ENCODE measurements at places on chromosomes 16 and 17.

- DNase-seq = no peak
Observed at GRCh38 chr16:64870859-64871258, 251.0 kb downstream of the CDH11 start.

- no peak for DNase-seq
Observed at GRCh38 chr17:22600644-22601298, 908.4 kb downstream of the KCNJ18 start.

DNA sequence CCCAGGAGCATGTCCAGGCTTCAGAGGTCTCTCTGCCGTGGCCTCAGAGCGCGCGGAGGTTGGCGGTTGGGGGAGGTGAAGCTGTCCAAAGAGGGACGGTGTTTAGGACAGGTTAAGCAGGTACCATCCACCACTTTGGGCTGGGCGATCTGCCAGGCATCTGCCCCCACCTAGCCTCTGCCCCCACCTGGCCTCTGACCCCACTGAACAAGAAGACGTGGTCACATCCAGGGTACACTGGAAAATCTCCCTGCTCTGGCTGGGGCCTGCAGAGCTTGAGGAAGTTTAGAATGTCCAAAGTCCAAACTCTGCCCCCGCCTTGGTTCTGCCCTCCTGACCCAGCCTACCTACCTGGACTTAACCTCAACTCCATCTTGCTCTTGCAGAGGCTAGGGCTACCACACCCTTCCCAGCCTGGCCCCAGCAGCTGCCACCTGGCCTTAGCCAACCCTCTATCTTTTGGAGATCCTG lies 1.6 kb downstream of the ITGA3 start:
- DNase-seq = no peak

DNA sequence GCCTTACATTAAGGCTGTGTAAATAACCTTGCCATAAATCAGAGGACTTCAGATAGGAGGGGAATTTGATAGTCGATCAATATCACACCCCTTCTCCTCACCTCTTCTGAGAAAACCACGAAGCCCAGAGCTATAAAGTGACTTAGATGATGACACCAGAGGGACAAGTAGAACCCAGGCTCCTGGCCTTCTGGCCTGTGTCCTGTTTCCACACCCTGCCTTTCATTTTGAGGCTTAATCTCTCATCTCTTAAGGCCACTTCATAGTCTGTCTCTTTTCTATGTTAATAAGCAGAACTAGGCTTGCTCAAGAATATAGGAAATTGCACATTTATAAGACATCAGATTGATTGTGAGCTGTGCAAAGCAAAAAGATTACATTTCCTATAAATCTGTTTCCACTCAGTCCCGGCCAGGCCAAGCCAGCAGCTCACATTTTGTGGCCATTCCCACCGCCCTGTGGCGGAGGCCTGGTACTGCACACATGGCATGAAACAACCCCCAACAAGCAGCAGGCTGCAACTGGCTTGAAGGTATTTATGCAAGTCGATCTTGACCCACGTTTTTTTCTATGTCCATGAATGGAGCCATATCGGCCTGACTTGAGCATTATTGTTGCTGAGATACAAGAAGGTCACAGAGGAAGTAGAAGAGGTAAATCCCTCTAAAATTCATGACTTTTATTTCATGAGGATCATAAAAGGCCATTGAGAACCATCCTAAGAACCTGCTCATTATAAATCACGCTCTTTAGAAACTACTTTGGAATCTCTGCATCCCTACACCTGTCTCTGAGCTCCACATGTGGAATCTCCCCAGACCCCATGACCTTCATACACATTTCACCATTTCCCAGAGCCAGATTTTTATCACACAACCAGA lies 93.7 kb downstream of the PMP22 start:
- no peak for DNase-seq

DNA sequence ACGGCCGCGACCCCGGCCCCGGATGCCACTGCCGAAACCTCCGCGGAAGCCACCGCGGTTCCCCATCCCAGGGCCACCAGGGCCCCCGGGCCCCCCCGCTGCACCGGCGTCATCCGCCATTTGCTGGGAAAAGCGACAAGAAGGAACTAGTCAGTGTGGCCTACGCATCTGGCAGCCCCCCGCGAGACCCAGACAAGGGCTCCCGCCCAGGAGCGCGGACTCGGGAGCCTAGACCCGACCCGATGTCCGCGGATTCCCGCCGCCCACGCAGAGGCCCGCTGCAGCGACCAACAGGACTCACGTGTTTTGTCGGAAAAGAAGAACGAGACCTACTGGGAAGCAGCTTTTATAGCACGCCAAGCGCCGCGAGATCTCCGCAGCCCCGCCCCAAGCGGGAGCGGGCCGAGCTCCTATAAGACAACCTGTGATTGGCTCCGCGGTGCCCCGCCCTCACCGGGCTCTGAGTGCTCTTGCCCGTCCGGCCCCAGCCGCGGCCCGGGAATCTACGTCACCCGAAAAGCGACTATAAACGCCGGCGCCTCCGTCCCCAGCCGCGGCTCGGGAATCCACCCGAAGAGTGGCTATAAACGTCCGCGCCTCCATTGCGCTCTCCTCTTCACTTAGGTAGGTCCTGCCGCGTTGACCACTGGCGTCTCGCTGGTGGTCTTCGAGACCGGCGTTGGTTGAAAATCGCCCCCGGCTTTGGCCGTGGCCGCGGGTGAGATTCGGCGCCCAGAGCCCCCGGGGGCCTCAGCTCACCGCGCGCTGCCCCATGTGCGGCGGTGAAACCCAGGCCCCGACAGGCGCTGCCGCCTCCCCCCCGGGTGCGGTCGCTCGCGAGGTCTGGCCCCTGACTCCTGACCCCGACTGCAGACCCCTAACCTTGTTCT lies at the start of gene RPS2:
RPS2 (minus strand) TSS at position 321 of the 890 bp plus-strand sequence; CDS start at position 120, 201 bp downstream.
- peak; percentile 97 for DNase-seq

- DNase-seq = no peak
Observed at GRCh38 chr17:17661834-17662385, 19.3 kb upstream of the RAI1 start.

DNA sequence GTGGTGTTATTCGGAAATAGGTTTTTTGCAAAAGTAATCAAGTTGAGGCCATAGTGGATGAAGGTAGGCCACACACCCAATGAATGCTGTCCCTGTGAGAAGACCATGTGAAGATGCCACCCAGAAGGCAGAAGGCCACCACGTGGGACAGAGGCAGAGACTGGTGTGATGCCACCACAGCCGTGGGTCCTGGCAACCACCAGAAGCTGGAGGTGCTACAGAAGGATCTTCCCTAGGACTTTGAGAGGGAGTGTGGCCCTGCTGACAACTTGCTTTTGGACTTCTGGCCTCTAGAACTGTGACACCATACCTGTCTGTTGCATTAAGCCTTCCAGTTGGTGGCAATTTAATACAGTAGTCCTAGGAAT lies 49.3 kb downstream of the RMI2 start:
- DNase-seq = no peak

GRCh38 chr16:86167061-86167460 lies 268.1 kb downstream of the IRF8 start:
- DNase-seq = no peak

DNA sequence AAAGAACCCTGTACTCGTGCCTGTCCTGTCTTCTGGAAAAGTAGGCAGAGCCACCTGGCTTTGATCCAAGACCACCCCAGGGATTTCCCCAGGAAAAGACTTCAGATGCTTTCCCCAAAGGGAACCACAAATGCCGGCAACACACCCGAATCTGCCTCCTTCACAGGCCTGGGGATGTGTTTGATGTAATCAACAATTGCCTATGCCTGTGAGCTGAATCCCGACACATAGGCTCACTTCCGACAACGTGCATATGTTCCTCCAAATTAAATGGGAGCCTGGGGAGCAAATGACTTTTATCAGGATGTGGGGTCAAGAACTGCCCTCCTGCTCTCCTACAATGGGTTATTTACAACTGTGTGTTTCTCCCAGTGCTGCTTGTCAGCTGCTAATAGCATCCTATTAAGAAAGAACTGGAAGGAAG lies 535.2 kb upstream of the CDH11 start:
- DNase-seq = no peak

DNA sequence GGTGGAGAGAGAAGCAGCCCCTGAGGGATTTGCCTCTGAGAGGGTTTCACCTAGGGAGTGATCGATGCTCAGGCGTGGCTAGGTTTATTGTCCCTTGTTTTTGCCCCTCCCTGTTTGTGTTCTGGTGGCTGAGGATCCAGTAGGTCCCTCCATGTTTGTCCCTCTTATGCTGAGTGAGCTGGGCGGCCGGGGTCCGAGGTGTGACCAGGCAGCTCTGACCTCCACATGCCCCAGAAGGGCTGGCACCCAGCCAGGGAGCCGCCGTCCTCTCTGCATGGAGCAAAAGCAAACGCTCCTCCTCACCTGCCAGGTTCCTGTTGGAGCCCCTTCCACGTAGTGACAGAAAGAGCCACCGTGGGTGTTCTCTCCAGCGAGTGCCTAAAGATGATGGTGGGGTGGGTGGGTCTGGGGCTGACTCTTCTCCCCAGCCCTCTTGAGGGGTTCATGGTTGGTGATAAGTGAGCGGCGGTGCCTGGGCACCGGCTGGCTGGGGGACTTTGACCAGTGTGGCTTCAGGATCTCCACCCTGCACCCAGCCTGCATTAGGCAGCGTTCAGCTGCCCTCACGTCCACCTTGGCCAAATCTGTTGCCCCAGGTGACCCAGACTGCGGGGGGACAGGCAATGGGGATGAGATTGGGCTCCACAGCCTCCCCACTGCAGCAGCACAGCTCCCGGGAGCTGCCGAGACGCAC lies 14.1 kb upstream of the NUDT16L1 start:
- DNase-seq = no peak

DNA sequence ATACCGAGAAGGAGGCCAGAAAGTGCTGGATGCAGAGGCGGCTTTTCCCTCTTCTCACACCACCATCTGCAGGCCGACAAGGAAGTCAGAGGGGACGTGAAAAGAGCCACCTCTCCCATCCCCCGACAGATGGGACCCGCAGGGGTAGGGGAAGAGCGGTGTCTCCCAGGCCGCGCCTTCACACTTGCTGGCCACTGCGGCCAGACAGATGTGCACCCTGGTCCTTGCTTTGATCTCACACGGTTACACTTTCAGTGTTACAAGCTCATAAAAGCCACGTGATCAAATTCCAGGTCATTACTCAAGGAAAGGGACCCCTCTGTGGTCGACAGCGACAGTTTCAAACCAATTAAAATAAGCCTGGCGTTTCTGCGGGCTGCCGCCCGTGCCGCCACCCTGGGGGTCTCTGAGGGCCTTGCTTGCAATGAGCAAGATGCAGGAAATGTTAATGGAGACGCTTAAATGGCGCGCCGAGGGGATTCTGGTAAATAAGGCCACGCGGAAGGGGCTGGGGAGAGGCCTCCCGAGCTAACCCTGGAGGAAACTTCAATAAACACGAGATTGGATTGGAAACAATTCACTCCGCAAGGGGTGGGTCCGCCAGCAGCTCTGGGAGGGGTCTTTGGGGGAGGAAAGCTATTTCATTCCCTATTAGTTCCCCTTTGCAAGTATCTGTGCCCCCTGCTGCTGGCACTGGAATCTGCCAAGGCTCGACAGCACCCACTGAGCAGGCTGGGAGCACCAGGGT lies 240.9 kb downstream of the ENGASE start:
- no peak for DNase-seq

GRCh38 chr16:78490847-78491246 lies 391.4 kb downstream of the WWOX start:
- no peak for DNase-seq

DNA sequence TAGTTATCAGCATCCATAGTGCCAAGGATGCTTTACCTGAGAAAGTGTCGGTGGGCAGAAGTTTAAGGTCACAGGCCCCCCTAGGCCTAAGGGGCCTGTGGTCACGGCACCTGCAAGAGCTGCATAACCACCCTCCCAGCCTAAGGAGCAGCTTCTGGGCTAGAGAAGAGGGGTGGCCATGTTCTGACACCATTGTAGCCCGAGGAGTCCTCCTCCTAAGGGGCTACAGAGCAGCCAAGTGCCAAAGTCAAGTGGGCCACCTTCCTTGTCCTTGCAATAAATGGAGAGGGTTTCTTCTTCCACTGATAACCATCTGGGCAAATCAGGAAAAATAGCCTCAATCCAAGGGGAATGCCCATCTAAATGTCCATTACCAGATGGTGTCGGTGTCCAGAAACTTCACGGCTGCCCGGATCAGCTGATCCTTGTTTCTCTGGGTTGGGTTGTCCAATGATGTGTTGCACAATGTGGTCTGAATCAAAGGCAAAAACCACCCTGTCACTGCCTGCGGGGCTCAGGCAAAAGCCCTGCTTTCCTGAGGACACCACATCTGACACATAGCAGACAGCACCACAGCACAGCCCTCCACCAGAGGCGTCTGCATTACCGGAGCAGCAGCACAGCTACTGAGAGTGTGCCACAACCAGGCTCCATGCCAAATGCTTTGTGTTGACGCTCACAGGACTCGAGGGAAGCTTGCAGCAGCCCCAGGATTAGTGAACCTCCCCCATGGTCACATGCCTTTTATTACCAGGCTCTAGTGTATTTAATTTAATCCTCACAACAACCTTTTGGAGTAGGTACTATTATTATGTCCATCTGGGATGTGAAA lies 12.8 kb downstream of the ATPAF2 start:
- DNase-seq = no peak

- no peak for DNase-seq
Observed at GRCh38 chr17:75032720-75033280, 14.0 kb downstream of the ATP5PD start.

GRCh38 chr16:11721781-11722467 lies 20.7 kb downstream of the TXNDC11 start:
- no peak for DNase-seq

DNA sequence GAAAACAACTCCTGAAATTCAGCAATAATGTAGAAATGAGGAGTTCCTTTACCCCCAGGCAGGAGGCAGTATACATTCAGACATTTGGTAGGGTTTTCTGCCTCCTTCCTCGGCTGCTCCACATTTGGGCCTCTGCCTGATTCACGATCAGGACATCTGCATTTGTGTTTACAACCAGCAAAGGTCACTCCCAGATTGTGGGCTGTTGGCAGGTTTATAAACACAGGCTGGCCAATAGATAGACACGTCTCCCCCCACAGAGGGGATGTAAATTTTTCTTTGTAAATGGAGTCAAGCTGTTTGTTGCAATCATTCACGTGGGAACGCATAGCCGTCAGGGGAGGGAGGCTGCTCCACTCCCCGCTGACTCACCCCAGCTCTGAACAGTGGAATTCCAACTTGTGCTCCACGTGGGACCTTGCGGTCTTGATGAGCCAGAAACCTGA lies 252.1 kb upstream of the N4BP1 start:
- DNase-seq = no peak
